ENCODE measurements at places on chromosomes 1 and 21.

DNA sequence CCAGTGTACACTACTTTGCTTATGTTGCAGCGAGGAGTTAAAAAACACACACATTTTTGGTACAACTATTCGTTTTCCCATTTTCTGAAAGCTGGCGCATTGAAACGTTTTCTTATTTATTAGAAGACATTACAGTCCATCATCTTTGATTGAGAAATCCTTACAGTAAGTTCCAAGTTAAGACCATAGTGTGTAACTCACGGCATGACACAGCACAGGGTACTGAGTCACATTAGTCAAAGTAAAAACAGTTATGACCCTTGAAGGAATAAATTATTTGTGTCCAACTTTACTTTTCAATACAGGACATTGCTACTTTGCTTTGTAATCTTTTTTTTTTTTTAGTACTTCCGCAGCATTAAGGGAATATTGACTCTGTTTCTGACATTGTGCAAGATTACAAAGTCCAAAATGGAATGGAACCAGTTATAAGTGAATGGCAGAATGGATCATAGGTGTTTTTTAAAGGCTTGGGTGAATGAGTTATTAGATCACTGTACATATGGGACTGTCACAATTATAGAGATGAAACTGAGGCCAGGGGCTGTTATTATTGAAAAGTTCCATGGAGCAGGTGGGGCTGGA, 11.7 kb downstream of the PTGFRN start:
- DNase-seq, result no peak

DNA sequence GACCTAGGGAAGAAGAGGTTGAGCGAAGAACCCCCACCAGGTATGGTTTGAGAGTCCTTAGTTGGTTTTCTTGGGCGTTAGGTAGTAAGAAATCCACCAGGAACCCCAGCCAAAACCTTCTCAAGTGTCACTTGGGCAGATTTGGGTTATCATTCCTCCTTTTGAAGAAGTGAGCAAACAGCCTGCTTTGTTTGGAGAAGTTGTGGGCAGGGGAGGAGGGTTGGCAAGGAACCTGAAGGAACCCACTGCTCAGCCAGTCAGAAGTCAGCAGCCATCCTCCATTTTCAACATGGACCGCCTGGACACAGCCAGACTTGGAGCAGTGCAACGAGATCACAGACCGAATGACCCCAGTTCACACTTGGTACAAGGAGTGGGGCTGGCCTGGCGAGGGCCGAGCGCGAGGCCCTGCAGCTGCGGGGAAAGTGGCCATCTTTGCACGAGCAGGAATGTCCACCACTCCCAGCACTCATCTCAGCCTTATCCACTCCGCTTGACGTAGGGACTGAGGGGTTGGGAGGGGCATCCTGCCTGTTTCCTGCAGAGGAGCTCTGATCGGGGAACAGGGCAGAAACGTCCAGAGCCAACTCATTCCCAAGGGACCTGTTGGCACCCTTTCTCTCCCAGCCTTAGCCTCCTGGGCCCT, 7.2 kb downstream of the ADPRS start:
- DNase-seq, result no peak

GRCh38 chr1:210786546-210786945, 347.4 kb downstream of the KCNH1 start:
- DNase-seq, result no peak

DNA sequence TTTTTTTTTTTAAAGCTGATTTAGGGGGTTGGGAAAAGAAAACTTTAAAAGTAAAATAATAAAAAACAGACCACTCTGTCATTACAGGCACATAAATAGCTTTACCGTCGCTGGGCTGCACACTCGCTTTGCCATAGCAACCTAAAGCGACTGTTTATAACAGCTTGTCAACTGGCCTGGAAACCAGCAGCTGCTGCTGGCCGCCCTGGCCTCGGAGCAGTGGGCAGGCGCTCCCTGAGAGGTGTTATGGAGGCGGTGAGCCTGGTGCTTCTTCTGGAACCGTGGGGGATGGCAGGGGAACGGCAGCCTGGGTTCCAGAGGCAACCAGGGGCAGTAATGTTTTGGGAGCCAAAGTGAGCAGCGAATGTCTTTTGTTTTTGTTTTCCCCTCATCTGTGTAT, 45.7 kb downstream of the ATP2B4 start:
- DNase-seq, result no peak

- no peak for DNase-seq
These were observed 10.6 kb downstream of the SOD1 start for GRCh38 chr21:31670070-31670469.

DNA sequence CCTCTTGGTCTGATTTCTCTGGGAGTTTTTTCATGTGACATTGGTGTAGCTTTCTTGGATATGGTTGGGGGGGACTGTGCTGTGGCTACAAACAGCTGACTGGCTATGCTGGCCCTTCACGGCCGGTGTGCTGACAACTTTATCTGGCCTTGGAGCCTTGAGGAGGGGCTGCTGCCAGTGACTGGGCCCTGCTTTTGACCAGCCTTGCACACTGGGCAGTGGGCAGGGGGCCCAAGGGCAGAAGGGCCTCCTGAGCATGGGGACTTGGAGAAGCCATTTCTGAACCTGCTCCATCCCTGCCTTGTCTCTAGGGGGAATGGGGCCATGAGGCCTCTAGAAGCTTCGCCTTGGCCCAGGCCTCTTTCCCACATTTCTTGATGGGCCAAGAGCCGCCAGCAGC, 139.6 kb downstream of the CAMTA1 start:
- no peak for DNase-seq

- no peak for DNase-seq
These were observed 29.4 kb upstream of the SSX2IP start for GRCh38 chr1:84719543-84720217.
